ENCODE measurements at places on chromosomes 3 and 15. TPM values are rescaled to one million over a fixed set of nuclear protein-coding genes. Genes with fewer than 3 reads are reported as not detected.

DNA sequence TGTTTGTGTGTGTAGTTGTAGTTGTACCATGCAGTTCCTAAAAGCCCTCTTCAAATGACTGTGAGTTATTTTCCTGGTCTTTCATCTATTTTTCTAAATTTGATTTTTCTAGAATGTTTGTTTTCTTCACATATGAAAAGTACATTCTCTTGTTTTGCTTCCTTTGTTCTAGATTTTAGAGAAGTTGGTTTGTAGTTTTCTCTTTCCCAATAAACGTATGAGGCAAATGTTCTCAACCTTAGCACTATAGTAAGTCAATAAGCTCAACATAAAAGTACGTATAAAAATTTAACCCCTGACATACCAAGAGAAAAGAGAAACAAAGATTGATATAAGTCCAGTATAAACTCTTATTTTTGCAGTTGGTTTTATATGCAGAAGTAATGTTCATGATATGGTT, 74.7 kb downstream of the IL1RAP start:
- no peak for DNase-seq

GRCh38 chr3:67534594-67534993, 119.8 kb downstream of the SUCLG2 start:
- DNase-seq = no peak

- no peak for DNase-seq
Measured at GRCh38 chr15:77860071-77860691, 217.3 kb downstream of the TBC1D2B start.

DNA sequence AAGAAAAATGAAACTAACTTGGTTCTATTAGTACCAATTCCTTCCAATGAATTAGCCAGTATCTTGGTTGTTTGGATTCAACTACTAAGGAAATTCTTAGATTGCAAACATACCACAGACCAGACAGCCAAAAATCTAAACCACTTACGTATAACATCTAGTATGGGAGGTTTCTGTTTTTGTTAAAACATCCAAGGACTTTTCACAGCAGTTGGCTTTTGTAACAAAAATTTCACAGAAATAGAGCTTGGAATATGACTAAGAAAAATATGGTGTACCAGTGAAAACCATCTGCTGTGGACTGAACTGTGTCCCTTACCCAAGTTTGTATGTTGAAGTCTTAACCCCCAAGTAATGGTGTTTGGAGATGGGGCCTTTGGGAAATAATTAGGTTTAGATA, 199.2 kb downstream of the OTOL1 start:
- DNase-seq = no peak

DNA sequence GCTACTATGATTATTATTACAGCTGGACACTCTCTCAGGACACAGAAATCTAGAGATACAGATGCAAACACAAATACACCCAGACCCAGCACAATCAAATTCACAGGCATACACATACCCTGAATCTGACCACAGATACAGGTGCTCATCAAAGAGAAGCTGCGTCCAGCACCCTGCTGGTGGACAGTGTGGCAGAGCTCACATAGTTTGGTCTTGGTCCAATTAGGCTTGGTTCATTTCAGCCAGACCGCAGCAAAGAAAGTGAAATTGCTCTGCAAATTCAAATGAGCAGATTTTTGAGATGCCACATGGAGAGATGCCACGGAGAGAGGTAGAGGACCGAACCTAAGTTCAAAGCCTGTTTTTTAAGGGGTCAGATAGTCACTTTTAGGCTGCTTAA, 55.6 kb downstream of the ANAPC13 start:
- no peak for DNase-seq

Gene BOC
- 4.4 TPM for total RNA-seq

Gene TIGIT
- not detected for total RNA-seq

Measured in PC-3 (cell line).